ENCODE measurements at places on chromosomes 3 and 15. TPM values are rescaled to one million over a fixed set of nuclear protein-coding genes. Genes with fewer than 3 reads are reported as not detected.

Gene SLC28A1
- total RNA-seq, result 0.59 TPM

Gene ABHD17C
- total RNA-seq, result 1.3 TPM

- H3K36me3 ChIP-seq, result no peaks in the 10 kb centered on the region
- no peaks in the 10 kb centered on the region for H3K27me3 ChIP-seq
- H3K4me1 ChIP-seq, result no peaks in the 10 kb centered on the region
- no peak overlapping the region for H3K4me3 ChIP-seq
- no peak for DNase-seq
- no peak overlapping the region for H3K27ac ChIP-seq
Observed at GRCh38 chr3:72227486-72228070, 442.6 kb upstream of the PROK2 start.

DNA sequence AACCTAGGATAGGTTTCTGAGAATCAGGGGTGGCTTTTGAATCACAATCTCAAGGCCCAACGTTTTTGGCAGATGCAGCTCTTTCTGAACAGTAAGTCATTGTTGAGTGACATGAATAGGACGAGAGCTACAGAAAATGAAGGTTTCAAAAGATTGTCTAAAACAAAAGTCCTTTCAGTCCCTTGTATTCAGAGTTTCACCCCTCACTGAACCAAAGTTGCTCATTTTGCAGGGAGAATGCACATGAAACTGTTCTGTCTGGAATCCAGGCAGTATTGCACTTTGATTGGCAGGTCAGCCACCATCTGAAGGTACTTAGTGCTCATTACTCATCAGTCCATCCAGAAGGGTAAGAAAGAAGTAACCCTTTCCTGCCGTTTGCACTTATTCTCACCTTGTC lies 24.1 kb upstream of the RASGRP1 start:
- no peaks in the 10 kb centered on the region for H3K27me3 ChIP-seq
- peak overlapping the region; percentile 69 for H3K27ac ChIP-seq
- no peak for DNase-seq
- no peaks in the 10 kb centered on the region for H3K36me3 ChIP-seq
- no peaks in the 10 kb centered on the region for H3K4me1 ChIP-seq
- H3K4me3 ChIP-seq, result no peak overlapping the region

DNA sequence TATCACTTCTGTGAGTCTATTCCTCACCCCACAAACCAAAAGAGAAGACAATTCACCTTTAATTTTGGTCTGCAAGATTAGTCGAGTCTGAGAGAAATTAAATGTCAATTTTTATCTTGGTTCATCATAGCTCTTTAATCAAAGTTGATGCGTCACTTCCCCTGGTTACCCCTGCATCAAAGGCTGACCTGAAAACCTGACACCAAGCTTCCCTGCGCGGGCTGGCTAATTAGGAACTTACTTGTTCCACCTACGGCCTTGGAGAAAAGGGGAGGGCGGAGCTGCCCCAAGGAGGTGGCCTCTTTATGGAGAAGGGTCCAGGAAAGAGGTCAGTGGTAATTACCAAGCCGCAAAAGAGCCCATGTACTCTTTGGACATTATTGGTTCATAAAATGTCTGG lies 218.4 kb downstream of the ARRDC4 start:
- H3K27ac ChIP-seq, result no peak overlapping the region
- H3K36me3 ChIP-seq, result no peaks in the 10 kb centered on the region
- no peak for DNase-seq

GRCh38 chr3:186529201-186529999 lies 14.8 kb downstream of the CRYGS start:
- H3K27ac ChIP-seq, result no peak overlapping the region
- H3K4me1 ChIP-seq, result no peaks in the 10 kb centered on the region
- H3K4me3 ChIP-seq, result no peak overlapping the region
- H3K27me3 ChIP-seq, result no peaks in the 10 kb centered on the region

DNA sequence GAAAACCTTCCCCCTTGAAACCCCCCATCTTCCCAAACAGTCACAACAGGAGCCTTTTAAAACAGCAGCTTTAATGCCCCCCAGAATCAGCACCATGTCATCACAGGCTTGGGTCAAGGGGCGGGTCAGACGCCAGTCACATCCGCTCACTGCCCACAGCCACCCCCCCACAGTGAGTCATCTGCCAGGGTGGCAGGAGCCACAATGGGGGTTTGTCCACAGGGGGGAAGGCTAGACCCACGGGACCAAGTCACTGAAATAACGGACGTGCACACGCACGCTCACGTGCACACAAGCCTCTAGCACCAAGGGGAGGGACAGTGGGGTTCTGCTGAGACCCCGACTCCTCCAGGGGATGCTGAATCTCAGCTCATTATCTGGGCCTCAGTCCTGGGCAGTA lies 441 bp upstream of the UCN2 start:
- H3K36me3 ChIP-seq, result no peaks in the 10 kb centered on the region
- no peak for DNase-seq

DNA sequence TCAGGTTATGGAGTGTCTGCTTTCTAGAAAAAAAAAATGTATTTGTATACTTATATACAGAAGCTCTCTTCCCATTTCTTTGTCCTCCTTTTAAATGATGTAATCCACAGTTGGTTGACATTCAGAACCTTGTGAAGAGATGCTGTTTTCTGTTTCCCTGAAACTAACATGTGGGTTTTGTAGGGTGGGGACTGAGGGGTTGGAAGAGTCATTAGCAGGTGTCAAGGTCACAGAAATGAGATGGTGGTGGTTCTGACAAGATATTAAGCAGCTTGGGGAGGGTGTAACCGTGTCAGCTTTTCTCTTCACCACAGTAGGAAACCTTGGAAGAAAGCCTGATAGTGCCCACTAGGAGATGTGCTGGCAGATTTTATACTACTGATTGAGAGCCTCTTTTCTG lies 2.4 kb downstream of the RASA2 start:
- no peak for DNase-seq
- H3K27me3 ChIP-seq, result no peaks in the 10 kb centered on the region
- H3K27ac ChIP-seq, result no peak overlapping the region
- H3K36me3 ChIP-seq, result no peaks in the 10 kb centered on the region

Measured in breast epithelium (tissue), 4 donors.